ENCODE measurements at places on chromosomes 13 and 19.

DNA sequence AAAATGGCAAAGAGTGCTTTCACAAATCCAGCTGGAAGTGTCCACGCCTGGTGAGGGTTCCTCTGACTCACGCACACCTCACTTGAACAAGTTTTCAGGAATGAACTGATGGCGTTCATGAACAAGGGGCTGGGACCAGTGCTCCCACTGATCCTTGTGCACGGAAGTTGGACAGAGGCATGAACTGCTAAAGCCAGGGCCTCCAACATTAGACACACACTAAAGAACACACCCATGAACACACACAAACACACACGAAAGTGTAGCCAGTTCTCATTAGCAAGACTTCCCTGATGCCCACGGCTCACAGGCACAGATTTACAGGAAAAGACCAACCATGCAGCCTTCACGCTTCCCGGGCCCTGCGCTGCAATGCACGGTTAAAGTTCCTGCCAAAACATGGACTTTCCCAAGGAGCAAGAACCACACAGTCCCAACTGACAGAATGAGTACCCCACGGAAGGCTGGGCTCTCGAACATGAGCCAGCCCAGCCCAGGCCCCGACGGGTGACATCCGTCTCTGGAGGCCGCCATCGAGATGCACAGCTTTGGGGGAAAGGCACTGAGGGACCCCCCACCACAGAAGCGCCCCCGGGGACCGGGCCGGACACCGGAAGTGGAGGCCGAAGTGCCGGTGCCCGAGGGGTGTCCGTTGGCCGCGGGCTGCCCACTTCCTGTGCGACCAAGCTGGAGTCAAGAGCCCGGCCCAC lies 808 bp downstream of the DNMT1 start:
- DNase-seq, result no peak

DNA sequence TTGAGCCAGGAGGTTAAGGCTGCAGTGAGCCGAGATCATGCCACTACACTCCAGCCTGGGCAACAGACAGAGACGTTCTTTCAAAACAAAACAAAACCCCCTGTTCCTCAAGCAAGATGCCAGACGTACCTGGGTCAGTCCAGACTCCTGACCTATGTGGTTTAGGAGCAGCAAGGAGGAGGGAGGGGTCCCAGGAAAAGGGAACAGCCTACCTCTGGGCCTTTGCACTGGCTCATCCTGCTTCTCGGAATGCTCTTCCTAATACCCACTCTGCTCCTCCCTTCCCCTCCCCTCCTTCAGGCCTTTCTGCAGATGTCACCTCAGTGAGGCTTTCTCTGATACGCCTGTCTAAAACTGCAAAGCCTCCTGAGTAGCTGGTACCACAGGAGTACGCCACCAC lies 9.5 kb downstream of the RINL start:
- DNase-seq, result no peak

GRCh38 chr13:92175330-92175729 lies 776.9 kb downstream of the GPC5 start:
- DNase-seq, result no peak

DNA sequence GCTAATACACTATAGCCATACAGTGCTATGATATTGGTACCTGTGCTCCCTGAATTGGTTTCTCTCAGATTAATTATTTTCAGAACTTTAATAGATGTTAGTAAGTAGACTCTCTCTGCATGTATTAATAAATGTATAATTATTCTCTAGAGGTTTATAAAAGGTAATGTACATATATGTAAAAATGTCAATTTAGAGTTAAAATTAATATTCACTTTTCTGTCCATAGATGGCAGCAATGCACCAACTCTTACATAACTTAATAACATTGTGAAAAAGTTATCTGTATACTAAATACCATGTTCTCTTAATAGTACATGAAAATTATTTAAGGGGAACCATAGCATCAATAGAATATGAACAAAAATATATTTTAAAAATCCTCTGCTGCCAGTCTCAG lies 515.0 kb upstream of the KLHL1 start:
- no peak for DNase-seq

DNA sequence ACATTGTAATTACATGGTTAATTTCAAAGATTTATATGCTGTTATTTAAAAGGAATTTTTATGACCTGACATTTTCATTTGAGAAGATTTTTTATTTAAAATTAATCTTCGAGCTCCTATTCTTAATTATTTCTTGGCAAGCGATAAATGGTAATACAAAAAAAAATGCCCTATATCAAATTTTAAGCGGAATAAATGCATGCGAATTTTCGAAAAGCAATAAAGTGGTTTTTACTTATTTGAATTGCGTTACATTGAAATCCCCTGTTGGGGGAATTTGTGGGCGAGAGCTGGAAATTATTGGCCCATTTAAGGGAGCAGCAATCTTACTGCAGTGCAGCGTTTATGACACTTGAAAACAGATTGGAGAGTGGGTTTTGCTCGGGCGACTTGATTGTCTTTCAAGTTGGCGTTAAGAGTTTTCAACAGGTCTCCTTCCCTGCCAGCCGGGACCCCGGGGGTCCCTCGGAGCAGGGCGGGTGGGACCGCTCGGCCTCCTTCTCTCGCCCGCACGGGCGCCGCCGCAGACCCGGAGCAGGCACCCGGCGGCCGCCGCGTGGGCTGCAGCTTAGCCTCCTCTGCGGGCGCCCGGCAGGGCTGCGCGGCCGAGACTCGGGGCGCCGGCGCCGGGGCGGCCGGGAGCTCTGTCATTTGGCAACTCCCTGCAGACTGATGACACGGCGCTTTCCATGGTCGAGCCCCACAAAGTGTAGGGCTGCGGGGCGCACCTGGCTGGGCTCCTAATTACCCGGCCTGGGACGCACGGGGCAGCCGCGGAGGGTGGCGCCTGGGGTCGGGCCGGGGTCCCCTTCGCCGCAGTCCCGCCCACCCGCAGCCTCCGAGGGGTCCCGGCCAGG lies 255.1 kb upstream of the SOX21 start:
- peak; percentile 32 for DNase-seq

GRCh38 chr13:113843063-113843654 lies 20.7 kb downstream of the GAS6 start:
- DNase-seq, result no peak

DNA sequence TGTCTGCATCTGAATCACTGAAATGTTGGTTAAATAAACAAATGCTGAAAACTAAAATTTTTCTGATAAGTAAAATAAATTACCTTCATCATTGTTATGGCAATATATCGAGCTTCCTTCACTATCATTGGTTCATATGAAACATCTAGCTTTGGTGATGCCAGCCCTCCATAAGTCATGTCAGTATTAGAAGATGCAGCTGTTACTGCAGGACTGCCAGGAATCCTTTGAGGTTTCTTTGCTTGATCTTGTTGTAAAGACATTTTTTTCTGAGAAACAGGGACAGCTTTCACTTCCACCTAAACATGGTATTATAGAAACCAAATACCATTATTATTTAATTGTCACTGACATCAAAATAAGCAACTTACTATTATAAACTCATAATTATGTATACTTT lies 123.7 kb upstream of the FBXL3 start:
- no peak for DNase-seq
